Left lobe of liver (tissue), 2 donors: ENCODE measurements at places on chromosomes 16 and 17. TPM values are rescaled to one million over a fixed set of nuclear protein-coding genes. Genes with fewer than 3 reads are reported as not detected.

DNA sequence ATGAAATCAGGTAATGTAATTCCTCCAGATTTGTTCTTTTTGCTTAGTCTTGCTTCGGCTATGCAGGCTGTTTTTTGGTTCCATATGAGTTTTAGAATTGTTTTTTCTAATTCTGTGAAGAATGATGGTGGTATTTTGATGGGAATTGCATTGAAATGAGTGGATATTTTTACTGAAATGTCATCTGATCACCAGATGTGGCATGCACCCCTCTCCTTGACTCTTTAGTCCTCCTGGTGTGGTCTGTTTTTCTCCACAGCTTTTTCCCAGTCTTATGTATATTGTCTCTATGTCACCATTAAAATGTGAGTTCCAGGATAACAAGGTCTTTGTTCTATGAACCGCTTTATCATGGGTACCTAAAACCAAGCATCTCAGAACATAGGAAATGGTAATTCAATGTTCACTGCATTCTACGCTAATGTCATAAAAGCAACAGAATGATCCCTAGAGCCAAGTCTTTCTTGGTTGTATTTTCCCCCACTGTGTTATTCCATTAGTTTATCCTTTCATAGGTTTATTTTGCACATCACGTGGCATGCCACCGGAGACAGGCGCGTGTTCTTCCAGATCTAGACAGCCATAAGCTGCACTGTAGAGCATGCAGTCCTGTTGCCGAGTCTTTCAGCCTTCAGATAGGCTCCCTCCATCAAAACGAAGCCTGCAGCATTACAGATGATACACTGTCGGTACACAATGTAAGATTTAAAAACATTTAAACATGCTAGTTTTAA is 172.5 kb downstream of the RPTOR start:
- DNase-seq = no peak

- DNase-seq = peak; percentile 84
Measured at GRCh38 chr17:21551081-21551881, 141.0 kb upstream of the KCNJ18 start.

DNA sequence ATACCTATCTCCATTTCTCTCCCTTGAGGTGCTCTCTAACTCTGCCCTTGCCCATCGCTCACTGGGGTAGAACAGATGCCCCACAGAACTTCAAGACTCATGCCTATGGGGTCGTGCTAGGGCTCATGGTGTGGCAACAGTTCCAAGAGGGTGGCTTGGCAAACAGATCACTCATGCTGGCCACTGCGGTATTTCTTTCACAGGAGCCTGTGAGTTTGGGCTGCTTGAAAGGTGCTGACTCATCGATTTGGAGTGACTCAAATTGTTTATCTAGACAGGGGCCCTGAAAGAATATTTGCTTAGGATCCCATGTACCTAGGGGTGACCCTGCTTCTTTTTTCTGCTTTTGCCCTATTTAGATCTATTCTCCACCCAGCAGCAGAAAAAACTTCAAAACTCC is 69.9 kb downstream of the IRX5 start:
- DNase-seq = no peak

DNA sequence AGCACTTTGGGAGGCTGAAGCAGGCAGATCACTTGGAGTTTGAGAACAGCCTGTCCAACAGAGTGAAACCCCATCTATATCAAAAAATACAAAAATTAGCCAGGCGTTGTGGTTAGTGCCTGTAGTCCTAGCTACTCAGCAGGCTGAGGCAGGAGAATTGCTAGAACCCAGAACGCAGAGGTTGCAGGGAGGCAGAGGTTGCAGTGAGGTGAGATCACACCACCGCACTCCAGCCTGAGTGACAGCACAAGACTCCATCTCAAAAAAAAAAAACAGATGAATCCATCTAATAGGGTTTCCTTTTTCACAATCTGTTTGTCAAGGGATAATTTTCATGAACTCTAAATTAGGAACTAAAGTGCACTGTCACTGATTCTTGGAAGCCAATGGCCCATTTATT is 99.0 kb downstream of the PARN start:
- DNase-seq = no peak

DNA sequence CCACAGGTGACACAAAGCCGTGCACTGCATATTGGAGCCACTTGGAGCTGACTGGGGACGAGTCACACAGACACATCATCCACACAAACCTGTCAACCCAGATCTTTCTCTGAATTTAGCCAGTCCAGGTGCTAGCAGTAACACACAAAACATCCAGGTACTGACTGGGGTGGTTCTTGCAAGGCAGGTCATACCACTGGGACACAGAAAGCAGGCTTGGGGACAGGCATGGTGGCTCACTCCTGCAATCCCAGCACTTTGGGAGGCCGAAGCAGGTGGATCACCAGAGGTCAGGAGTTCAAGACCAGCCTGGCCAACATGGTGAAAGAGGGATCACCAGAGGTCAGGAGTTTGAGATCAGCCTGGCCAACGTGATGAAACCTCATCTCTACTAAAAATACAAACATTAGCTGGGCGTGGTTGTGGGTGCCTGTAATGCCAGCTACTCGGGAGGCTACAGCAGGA is 14.9 kb downstream of the ENPP7 start:
- no peak for DNase-seq

DNA sequence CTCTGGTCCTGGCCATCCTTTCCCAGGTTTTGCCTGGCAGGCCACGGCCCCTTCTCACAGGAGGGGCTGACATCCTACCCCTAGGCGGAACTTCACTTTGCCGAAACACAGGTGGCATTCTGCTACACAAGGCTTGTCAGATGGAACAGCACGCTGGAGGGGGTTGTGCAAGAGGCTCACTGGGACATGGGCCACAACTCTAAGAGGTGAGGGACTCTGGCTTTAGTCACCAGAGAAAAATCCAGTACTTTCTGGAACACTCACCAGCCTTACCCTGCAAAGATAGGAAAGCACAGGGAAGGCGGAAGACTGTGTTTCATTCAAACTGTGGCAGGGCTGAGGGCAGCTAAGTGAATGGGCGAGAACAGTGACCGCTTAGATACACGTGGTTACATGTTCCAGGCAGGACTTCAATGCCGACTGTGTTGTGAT is 18.3 kb downstream of the CDC42EP4 start:
- DNase-seq = peak; percentile 92

DNA sequence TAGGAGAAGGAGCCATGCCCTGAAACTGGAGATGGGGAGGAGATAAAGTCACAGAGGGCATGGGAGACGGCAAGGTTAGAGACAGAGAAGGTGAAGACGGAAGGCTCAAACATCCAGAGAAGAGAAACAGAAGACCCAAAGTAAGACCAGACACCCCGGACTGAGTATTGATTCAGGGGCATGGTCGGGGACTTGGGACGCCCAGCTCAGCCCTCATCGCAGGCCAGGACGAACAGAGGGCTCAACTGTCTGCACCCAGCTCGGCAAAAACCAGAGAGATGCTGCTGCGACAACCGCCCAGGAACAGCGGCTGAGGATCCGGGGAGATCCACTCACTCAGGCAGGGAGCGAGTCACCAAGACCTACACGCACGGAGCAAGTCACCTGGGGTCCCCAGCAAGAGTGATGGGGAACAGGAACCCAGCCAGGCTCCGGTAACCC is 999 bp downstream of the XYLT1 start:
- no peak for DNase-seq

- DNase-seq = no peak
Measured at GRCh38 chr16:83577078-83577745, 230.6 kb upstream of the HSBP1 start.

- DNase-seq = no peak
Measured at GRCh38 chr17:70879401-70879800, 710.1 kb downstream of the KCNJ2 start.

- no peak for DNase-seq
Measured at GRCh38 chr16:89949121-89949742, 677 bp downstream of the DEF8 start.

DNA sequence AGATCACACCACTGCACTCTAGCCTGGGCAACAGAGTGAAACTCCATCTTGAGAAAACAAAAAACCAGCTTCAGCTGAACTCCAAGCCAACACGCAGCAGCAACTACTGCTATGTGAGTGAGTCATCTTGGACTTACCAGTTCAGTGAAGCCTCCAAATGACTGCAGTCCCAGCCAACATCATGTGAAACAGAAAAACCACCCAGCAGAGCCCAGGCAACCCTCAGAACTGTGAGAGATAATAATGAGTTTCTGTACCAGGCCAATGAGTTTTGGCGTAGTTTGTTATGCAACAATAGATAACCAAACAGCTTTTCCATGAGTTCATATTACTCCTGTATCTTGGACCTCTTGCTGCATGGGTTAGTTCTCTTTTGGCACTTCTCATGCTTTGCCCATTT is 23.3 kb downstream of the PHF12 start:
- DNase-seq = no peak

GRCh38 chr17:43351691-43352090 is 47.1 kb upstream of the ARL4D start:
- DNase-seq = no peak

- no peak for DNase-seq
Measured at GRCh38 chr17:17445296-17445924, 31.4 kb upstream of the MED9 start.

GRCh38 chr17:28472871-28473497 is 460 bp upstream of the SLC13A2 start:
- DNase-seq = peak; percentile 34

DRG2 gene
- total RNA-seq = 13.0 TPM

SEZ6L2 gene
- 0.55 TPM for total RNA-seq

RRAD gene
- total RNA-seq = 0.98 TPM

ABCA9 gene
- 8.9 TPM for total RNA-seq
